HuH-7 (cell line): ENCODE measurements at places on chromosomes 5 and 9.

DNA sequence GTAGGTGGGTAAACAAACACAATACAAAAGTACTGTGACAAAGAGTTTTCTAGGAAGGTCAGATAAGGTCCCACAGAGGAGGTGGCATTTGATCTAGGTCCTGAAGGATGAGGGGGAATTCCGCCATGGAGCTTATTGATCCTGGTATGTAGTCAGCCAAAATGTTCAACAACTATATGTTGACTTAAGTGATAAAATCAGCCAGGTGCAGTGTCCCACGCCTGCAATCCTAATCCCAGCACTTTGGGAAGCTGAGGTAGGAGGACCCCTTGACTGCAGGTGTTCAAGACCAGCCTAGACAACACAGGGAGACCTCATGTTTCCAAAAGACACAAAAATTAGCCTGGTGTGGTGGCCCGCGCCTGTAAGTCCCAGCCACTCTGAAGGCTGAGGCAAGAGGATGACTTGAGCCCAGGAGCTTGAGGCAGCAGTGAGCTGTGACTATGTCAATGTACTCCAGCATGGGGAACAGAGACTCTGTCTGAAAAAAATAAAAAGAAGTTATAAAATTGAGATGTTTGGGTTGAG, 46.4 kb upstream of the PLIN2 start:
- peak; percentile 21 for DNase-seq

GRCh38 chr5:41325074-41325473, 111.7 kb upstream of the C6 start:
- DNase-seq, result no peak

GRCh38 chr5:50763846-50764245, 97.4 kb downstream of the PARP8 start:
- DNase-seq, result no peak

GRCh38 chr9:21060919-21061561, 16.7 kb downstream of the IFNB1 start:
- no peak for DNase-seq

DNA sequence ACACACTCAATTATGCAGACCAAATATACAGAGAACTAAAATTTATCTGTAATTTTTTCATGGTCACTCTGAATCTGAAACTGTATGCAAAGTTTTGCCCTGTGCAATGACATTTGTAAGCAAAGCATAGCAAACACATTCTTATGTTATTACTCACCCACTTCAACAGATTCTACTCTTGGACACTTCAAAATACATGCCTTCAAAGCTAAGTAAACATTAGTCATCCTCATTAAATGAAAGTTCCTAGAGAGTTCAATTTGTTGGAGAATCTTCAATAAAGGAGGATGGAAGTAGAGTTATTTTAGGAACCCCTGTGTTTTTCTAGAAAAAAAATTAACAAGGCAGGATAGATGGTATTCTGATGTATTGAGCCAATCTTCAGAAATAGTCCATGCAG, 639.7 kb upstream of the C9orf72 start:
- DNase-seq, result no peak

DNA sequence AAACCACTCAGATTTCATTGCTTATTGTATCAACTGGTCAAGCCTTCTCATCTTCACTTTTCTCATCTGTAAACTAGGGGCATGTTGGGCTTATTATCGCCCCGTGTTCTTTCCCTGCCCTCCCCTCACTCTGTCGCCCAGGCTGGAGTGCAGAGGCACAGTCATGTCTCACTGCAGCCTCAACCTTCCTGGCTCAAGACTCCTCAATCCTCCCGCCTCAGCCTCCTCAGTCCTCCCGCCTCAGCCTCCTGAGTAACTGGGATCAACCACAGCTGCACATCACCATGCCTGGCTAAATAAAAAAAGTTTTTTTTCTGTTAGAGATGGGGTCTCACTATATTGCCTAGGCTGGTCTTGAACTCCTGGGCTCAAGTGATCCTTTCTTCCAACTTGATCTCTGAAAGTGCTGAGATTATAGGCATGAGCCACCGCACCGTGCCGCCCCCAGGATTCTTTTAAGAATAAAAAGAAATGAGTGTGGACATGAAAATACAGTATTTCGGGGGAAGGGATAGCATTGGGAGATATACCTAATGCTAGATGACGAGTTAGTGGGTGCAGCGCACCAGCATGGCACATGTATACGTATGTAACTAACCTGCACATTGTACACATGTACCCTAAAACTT, 2.0 kb downstream of the MAML1 start:
- DNase-seq, result no peak

- DNase-seq, result no peak
Observed at GRCh38 chr5:90305041-90305720, 104.4 kb downstream of the CETN3 start.

DNA sequence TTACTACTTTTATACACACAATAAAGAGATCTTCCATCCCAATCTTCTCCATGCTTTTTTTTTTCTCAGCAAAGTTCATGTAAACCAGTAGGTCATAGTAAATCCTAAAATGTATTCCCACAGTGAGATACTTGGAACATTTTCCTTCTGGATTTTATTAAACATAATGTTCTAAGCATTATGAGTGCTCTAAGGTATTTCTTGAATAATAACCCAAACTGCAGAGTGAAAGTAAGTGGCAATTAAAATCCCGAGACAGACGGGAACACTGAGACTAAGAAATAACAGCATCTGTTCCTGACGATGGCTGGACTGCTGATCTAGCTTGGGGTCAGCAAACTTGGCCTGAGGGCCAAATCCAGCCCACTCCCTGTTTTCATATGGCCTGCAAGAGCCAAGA, 359.8 kb downstream of the ARL15 start:
- no peak for DNase-seq

GRCh38 chr5:51944500-51945125, 561.4 kb downstream of the ISL1 start:
- DNase-seq, result no peak

DNA sequence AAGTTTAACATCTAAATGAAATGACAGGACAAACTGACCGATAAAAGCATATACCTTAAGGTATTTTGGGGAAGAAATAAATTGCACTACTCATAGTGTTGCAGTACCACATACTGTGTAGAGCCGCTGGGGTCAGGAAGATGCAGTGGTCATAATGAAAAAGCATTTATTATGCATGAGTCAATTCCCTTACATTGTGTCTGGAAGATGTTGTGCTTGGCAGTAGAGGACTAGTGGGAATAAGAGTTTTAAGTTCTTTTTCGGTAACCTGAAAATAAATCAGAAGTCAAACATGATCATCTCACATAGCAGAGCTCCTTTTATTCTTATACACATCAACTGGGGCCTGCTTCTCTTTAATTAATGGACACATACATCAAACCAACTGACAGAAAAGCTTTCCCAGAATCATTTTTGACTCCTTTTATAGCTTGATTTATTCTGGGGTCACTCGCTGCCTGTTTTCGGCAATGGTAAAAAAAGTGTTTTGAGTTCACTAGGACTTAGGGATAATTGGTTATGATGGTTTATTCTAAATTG, 262.5 kb upstream of the CHD1 start:
- DNase-seq, result no peak
